ENCODE measurements at places on chromosomes 6 and 20. TPM values are rescaled to one million over a fixed set of nuclear protein-coding genes. Genes with fewer than 3 reads are reported as not detected.

ZFP57 gene
- total RNA-seq = not detected

SDCBP2 gene
- 6.9 TPM for total RNA-seq

POU5F1 gene
- 0.45 TPM for total RNA-seq

DNA sequence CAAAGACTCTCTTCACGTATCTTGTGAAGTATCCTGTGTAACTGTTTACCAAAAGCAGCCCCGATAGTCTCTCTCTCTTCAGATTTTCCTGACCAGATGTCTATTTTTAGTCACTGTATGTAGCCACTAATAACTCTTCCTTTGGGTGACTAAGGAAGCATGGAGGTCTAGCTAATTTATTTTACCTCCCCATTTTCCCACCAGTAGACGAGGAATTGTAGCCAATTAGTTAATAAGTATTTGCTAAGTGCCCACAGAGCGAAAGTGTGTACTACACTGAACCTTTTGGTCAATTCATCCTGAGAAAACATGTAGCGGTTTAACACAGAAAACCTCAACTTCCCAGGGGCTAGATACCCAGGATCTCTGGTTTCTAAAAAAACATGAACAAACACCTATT is 180.6 kb downstream of the TBX18 start:
- no peak for DNase-seq

GRCh38 chr6:134245706-134246105 is 72.2 kb downstream of the SGK1 start:
- no peak for DNase-seq

DNA sequence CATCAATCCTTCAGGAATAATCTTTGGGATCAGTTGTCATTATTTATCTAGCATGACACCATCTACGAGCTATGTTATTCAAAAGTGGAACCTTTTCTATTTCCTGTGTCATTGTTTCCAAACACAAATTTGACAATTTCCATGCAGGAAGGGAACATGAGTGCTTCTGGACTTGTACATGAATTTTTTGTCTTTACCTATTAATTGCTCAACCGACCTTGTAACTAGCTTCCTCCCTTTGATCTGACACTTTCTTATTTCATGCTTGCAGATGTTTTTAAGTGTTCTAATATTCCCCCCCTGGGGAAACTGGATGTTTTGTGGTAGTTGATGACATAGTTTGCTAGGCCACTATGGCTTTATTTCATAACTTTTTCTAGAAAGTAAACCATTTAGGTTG is 139.4 kb downstream of the BMP2 start:
- DNase-seq = no peak

TPMT gene
- 6.6 TPM for total RNA-seq

GRCh38 chr6:129754750-129755149 is 44.8 kb upstream of the ARHGAP18 start:
- no peak for DNase-seq

TREM2 gene
- 6.6 TPM for total RNA-seq

RAB44 gene
- 0.29 TPM for total RNA-seq

DNA sequence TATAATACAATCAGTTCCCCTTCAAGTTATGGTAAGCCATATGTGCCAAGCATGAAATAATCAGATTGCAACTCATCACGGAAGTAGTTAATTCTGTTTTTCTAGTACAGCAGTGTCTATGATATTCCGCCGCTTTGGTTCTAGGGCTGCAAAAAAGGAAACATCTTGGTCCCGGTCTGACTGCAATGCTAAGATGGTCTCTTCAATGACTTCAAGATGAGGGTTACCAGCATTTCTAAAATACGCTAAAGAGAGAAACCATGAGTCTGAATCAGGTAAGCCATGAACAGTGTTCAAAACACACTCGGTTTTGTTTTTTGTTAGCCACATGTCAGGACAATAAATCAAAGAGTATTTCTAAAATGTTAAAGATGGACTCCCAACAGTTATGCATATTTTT is 3.2 kb upstream of the ANKRD60 start:
- DNase-seq = no peak

GRCh38 chr6:76553256-76553655 is 480.8 kb upstream of the IMPG1 start:
- DNase-seq = no peak

- no peak for DNase-seq
Measured at GRCh38 chr20:62132421-62132820, 10.1 kb downstream of the LSM14B start.

GRCh38 chr6:149500096-149500495 is 15.3 kb upstream of the ZC3H12D start:
- DNase-seq = no peak

GRCh38 chr6:128305228-128305627 is 215.2 kb downstream of the PTPRK start:
- DNase-seq = no peak

RTN4IP1 gene
- 3.1 TPM for total RNA-seq

ADAM33 gene
- 96.8 TPM for total RNA-seq

- no peak for DNase-seq
Measured at GRCh38 chr6:134932098-134932497, 17.8 kb downstream of the ALDH8A1 start.

DNA sequence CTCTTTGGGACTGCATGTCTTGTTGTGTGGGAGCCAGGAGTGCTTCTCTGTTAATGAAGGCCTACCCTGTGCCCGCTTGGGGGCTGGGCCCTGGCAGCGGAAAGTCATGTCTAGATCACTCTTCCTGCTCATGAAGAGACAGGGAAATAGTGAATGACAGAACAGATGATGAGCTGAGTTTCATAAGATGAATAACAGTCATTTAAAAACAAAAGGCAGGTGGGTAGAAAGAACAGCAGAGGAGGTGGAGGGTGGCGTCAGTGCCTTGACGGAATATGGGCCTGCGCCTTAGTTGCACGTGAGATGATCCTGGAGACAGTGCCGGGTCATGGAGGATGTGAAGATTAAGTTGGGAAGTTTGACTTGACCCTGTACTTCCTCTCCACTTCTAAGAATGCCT is 85.5 kb downstream of the ARID1B start:
- no peak for DNase-seq

GRCh38 chr6:24872779-24873178 is 63.0 kb downstream of the RIPOR2 start:
- DNase-seq = no peak

PHACTR3 gene
- 0.16 TPM for total RNA-seq

- no peak for DNase-seq
Measured at GRCh38 chr6:137867685-137868509, 838 bp downstream of the TNFAIP3 start.

FITM2 gene
- 6.6 TPM for total RNA-seq

- DNase-seq = no peak
Measured at GRCh38 chr20:3250091-3250504, 11.1 kb upstream of the SLC4A11 start.

CRISP2 gene
- not detected for total RNA-seq

GRCh38 chr20:50251992-50252511 is 61.4 kb downstream of the CEBPB start:
- DNase-seq = no peak

GLP1R gene
- total RNA-seq = not detected

SLC4A11 gene
- total RNA-seq = 0.63 TPM

Data from aorta (tissue), 5 donors.